Stimulated activated CD8-positive, alpha-beta memory T cell treated with anti-CD3 and anti-CD28 coated beads, Interleukin-4, amount 100 ng/mL, for 4 hours (primary cell): ENCODE measurements at places on chromosomes 7 and 10.
A peak's percentile ranks its signal among the peaks of the same experiment; 100 is the strongest.

- peak; percentile 4 for DNase-seq
Observed at GRCh38 chr7:94620703-94621118, 35.2 kb downstream of the SGCE start.

DNA sequence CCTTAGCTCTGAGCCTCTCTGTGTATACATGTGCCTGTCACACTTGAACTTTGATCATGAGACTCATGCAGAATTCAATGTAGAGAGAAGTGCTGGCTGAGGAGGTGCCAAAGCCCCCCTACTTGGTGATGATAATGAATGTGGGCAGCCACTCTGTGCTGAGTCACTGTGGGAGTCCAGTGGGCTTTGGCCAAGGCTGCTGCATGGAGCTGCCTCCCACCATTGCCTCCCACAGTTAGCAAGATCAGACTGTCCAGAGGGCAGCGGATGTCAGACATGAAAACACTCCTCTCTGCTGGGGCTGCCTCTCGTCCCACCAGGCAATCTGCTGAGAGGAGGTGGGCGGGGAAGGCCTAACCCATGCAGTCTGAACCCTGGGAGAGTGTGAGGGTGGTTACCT, 180.3 kb downstream of the SH2D4B start:
- DNase-seq: no peak

DNA sequence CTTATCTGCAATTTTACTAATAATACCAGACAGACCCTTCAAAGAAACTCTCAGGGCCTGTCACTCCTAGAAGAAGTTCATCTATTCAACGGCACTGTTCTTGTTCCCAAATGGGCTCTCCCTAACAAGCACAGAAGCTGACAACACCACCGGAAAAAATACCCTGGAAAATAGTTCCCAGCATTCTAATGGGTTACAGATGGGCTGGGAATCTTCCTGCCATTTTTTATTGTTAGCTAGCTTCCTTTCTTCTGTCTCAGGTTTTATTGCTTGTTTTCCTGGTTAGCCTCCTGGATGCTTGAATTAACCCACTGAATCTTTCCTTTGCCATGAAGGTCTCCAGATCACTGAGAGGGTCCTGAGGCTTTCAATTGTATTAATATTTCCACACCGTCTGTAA, 689.8 kb upstream of the NRP1 start:
- no peak for DNase-seq

- DNase-seq: no peak
Observed at GRCh38 chr7:47783456-47784223, 164.6 kb downstream of the PKD1L1 start.

- no peak for DNase-seq
Observed at GRCh38 chr7:120617275-120617674, 240.7 kb downstream of the TSPAN12 start.

GRCh38 chr10:70940834-70941568, 52.6 kb upstream of the PCBD1 start:
- no peak for DNase-seq

DNA sequence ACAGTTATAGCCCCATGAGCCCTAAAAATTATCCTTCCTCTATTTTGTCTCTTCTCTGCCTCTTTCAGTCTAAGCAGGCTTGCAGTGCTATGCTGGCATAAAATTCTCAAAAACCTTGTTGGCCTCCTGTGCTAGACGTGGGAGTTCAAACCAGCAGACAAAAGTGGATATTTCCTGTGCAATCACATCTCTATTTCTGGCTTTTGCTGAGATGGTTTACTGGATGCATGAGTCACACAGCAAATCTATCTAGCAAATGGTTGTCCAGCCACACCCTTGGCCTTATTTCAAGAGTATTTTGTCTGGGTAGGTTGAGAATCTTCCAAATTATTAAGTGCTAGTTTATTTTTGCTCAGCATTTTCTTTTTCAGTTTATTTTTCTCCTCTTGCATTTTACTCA, 370.8 kb downstream of the CDC14C start:
- DNase-seq: no peak
